ENCODE measurements at places on chromosomes 5 and 9. TPM values are rescaled to one million over a fixed set of nuclear protein-coding genes. Genes with fewer than 3 reads are reported as not detected.
A peak's percentile ranks its signal among the peaks of the same experiment; 100 is the strongest.

DNA sequence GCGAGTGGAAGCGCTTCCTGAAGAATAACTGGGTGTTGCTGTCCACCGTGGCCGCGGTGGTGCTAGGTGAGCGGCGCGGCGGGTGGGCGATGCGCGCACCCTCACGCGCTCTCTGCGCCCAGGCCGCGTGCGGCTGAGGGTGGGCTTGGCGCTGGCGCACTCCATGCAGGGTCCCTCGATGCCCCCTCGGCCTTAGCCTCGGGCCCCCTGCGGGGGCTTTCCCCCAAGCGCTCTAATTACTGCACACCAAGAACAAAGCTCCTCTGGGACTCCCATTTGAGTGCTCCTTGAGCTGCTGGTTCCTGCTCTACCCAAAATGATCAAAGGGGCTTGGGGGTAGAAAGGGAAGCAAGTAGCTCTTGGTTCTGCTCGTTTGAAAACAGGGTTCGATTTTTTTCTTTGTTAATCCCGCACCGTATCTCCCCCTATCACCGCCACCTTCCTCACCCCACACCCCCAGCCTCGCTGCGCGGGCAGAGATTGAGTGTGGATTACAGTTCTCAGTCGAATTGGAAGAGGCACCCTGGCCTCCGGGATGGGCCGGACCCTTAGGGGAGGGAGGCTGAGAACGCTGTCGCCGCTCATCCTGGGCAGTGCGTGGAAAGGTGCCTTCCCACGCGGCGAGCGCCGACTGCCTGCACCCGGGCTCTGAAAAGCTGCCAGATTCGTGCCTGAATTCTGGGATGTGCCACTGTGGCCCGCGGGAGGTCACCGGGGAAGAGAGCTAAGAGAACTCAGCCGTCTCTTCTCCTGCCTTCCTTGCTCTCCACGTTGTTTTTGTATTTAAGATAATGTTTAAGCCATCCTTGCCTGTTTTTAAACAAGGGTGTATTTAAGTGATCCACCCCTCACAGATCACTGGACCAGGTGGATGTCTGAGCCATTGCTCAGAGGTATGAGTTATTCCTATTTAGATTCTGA, 697 bp downstream of the SLC1A1 start:
- no peak overlapping the region for H3K27ac ChIP-seq
- no peaks in the 10 kb centered on the region for H3K27me3 ChIP-seq
- DNase-seq = peak; percentile 81
- H3K36me3 ChIP-seq = peaks cover 23% of the 10 kb centered on the region

DNA sequence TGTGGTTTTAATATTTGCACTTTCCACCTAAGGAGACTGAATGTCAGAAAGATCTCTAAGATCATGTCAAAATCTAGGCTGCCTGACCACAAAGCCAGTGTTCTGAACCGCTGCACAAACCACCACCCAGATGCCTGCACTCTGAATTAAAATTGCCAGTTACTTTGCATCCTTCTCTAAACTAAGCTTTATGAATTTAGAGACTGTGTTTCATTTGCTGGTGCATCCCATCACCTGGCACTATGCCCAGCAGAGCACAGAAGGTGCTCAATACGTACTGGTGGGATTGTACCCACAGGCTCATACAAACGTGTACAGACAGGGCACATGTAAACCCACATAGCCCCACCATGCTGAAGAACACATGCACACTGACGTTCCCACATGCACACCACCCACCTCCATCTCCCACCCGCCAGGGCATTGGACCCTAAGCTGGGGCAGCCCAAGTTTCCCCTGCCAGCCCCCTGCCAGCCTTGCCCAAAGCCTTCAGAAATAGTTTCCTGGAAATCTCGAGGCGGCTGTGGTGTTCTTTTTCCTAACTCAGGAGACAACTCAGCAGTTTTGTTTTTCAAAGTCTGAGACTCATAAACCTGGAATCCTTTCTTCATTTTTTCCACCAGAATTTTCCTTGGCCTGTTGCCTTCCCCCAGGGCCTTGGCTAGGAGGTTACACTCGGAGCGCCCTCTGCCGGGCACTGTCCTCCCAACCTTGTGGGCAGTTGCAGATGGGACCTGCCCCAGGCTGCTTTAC, 9.6 kb upstream of the TRAF1 start:
- peaks cover 11% of the 10 kb centered on the region for H3K4me1 ChIP-seq
- H3K27me3 ChIP-seq = no peaks in the 10 kb centered on the region
- no peaks in the 10 kb centered on the region for H3K36me3 ChIP-seq
- DNase-seq = peak; percentile 97

The NPM1 gene
- total RNA-seq = 1,997 TPM

The CLIC3 gene
- 0.46 TPM for total RNA-seq

The PCSK1 gene
- not detected for total RNA-seq

DNA sequence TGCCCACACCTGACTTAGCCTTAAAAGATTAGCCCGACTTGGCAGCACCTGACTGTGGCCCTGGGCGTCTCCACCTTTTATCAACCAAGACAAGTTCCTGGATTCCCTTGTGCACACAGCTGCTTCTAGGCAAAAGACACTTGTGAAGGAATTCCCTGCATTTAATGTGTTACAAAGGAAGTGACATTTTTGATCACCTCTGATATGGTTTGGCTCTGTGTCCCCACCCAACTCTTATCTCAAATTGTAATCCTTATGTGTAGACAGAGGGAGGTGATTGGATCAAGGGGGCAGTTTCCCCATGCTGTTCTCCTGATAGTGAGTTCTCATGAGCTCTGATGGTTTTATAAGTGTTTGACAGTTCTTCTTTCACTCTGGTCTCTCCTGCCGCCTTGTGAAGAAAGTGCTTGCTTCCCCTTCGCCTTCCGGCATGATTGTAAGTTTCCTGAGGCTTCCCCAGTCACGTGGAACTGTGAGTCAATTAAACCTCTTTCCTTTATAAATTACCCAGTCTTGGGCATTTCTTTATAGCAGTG, 2.6 kb upstream of the CPEB4 start:
- no peaks in the 10 kb centered on the region for H3K4me1 ChIP-seq
- no peaks in the 10 kb centered on the region for H3K36me3 ChIP-seq
- H3K27ac ChIP-seq = no peak overlapping the region
- no peak overlapping the region for H3K4me3 ChIP-seq

- no peak overlapping the region for H3K27ac ChIP-seq
- H3K4me3 ChIP-seq = peak overlapping the region; percentile 10
- H3K4me1 ChIP-seq = peaks cover 1% of the 10 kb centered on the region
- no peaks in the 10 kb centered on the region for H3K36me3 ChIP-seq
These were observed 1666.9 kb upstream of the WWC1 start for GRCh38 chr5:166624573-166624972.

DNA sequence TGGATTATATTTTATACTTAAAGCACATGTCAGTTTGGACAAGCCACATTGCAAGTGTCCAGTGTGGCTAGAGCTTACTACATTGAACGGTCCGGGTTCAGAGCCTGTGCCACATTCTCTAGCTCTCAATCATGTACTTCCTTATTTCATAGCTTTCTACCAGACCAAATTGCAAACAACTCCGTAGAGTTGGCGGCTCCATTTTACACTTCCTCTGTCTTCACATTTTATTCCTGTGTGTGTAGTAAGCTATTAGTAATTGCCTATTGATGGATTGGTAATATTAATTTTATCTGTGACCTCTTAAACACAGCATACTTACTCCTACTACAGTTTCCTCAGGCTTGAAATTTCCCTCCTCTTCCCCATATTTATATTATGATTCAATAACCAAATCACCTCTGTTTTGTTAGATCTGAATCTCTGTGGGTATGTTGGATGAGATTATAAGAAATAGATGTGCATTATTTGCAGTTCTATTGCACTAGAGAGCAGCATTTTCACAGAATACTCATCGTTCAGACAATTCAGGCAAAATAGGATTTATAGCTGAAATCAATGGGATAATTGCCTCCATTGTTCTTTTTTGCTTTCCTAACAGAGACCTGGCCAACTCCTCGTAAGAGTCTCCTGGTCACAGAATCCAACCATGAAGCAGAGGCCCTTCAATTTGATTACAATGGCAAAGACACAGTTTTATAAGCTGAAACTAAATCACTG, 29.0 kb upstream of the C9orf72 start:
- no peak overlapping the region for H3K4me3 ChIP-seq
- H3K27ac ChIP-seq = no peak overlapping the region
- H3K27me3 ChIP-seq = no peaks in the 10 kb centered on the region
- no peak for DNase-seq
- no peaks in the 10 kb centered on the region for H3K36me3 ChIP-seq

GRCh38 chr5:74130155-74130897, 504.3 kb downstream of the ARHGEF28 start:
- no peak for DNase-seq
- no peaks in the 10 kb centered on the region for H3K4me1 ChIP-seq
- H3K27ac ChIP-seq = peak overlapping the region; percentile 71
- no peaks in the 10 kb centered on the region for H3K27me3 ChIP-seq
- H3K4me3 ChIP-seq = no peak overlapping the region

- no peak for DNase-seq
- peaks cover 3% of the 10 kb centered on the region for H3K4me1 ChIP-seq
- peak within 1 kb of the TSS; percentile 47 for H3K4me3 ChIP-seq
- no peaks in the 10 kb centered on the region for H3K36me3 ChIP-seq
- H3K27ac ChIP-seq = no peak within 1 kb of the TSS
These were observed at the start of gene CD14 for GRCh38 chr5:140633021-140633471. Gene CD14 (minus strand): TSS chr5:140633175. CDS start chr5:140633071, 104 bp downstream.

- H3K27me3 ChIP-seq = no peaks in the 10 kb centered on the region
- DNase-seq = no peak
- H3K4me1 ChIP-seq = no peaks in the 10 kb centered on the region
- no peak overlapping the region for H3K27ac ChIP-seq
- H3K36me3 ChIP-seq = no peaks in the 10 kb centered on the region
- no peak overlapping the region for H3K4me3 ChIP-seq
These were observed 983.8 kb downstream of the CDH9 start for GRCh38 chr5:26054594-26054993.

The N4BP3 gene
- total RNA-seq = 12.7 TPM

GRCh38 chr9:90569511-90569910, 73.1 kb downstream of the DIRAS2 start:
- H3K36me3 ChIP-seq = no peaks in the 10 kb centered on the region
- H3K27me3 ChIP-seq = no peaks in the 10 kb centered on the region
- no peaks in the 10 kb centered on the region for H3K4me1 ChIP-seq
- no peak overlapping the region for H3K27ac ChIP-seq
- H3K4me3 ChIP-seq = no peak overlapping the region
- no peak for DNase-seq

DNA sequence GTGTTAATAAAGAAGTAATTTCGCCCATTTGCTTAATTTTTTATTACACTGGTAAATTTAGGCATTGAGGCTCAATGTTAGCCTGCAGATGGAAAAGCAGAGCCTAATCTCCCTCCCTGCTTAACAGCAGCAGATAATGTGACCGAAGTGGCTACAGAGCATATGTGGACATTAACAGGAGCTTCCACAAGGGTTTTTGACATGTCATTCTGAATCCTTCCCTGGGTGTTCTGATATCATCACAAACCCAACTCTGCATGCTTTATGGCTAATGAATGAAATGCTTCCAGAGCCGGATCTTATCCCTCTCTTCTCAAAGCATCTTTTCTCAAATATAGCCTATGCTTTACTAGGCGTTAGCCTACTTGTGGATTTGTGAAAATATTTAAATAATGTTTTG, 208.6 kb downstream of the CAAP1 start:
- no peak overlapping the region for H3K27ac ChIP-seq
- no peaks in the 10 kb centered on the region for H3K36me3 ChIP-seq
- H3K27me3 ChIP-seq = no peaks in the 10 kb centered on the region
- H3K4me3 ChIP-seq = no peak overlapping the region

GRCh38 chr5:56499901-56500300, 266.8 kb upstream of the ANKRD55 start:
- H3K27ac ChIP-seq = no peak overlapping the region
- no peaks in the 10 kb centered on the region for H3K36me3 ChIP-seq
- no peak overlapping the region for H3K4me3 ChIP-seq
- no peaks in the 10 kb centered on the region for H3K27me3 ChIP-seq

DNA sequence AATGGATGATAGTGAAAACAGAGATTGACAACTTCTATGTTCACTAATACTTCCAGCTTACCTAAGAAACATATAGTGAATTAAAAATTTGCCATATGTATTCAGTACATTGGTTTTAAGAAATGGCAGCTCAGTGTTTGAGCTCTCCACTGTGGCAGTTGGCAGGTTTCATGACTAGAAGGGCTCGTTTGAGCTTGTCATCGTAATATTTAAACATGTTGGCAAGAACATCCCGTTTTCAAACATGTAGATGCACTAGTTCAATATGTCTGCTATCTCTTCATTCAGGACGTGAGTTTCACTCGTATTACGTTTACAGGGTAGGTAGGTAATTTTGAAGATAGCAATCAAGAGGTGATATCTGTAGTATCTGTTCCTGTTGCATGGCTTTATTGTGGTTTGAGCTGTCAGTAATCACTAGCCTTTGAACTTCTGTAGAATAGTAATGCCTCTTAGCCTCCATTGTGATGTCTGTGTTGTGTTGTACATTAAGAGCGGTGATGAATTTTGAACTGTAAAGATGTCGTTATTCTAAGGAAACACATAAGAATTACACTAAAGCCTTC, 74.8 kb downstream of the NLN start:
- no peak overlapping the region for H3K4me3 ChIP-seq
- peaks cover 14% of the 10 kb centered on the region for H3K4me1 ChIP-seq
- DNase-seq = no peak
- peaks cover 59% of the 10 kb centered on the region for H3K36me3 ChIP-seq
- no peaks in the 10 kb centered on the region for H3K27me3 ChIP-seq

GRCh38 chr9:135306699-135307098, 172.9 kb upstream of the PPP1R26 start:
- peak; percentile 20 for DNase-seq
- H3K27me3 ChIP-seq = no peaks in the 10 kb centered on the region
- no peaks in the 10 kb centered on the region for H3K4me1 ChIP-seq
- H3K4me3 ChIP-seq = no peak overlapping the region

- DNase-seq = no peak
- no peaks in the 10 kb centered on the region for H3K36me3 ChIP-seq
- no peaks in the 10 kb centered on the region for H3K27me3 ChIP-seq
- no peak overlapping the region for H3K27ac ChIP-seq
- peaks cover 7% of the 10 kb centered on the region for H3K4me1 ChIP-seq
- H3K4me3 ChIP-seq = no peak overlapping the region
These were observed 32.4 kb upstream of the CTNNA1 start for GRCh38 chr5:138720840-138721239.

DNA sequence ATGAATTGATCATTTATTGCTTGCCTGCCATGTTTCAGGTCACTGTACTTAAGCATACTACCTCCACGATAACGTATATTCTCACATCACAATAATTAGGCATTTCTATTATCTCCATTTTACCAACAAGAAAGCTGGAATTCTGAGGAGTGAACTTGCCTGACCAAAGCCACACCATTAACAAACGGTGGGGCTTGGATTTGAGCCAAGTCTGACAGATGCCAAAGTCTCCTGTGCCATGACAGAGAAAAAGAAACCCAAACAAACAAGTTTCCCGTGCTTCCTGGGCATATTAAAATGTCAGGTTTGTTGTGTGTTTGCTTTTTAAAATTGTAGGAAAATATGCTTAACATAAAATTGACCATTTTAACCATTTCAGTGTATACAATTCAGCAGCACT, 40.8 kb upstream of the KCNV2 start:
- no peaks in the 10 kb centered on the region for H3K27me3 ChIP-seq
- no peak for DNase-seq
- no peak overlapping the region for H3K27ac ChIP-seq
- H3K4me1 ChIP-seq = no peaks in the 10 kb centered on the region

GRCh38 chr9:115914291-115914690, 239.3 kb upstream of the PAPPA start:
- no peak overlapping the region for H3K4me3 ChIP-seq
- H3K36me3 ChIP-seq = no peaks in the 10 kb centered on the region
- DNase-seq = no peak
- H3K27me3 ChIP-seq = no peaks in the 10 kb centered on the region
- no peaks in the 10 kb centered on the region for H3K4me1 ChIP-seq

The SLC36A3 gene
- not detected for total RNA-seq

GRCh38 chr9:6243746-6244145, 28.1 kb downstream of the IL33 start:
- no peak overlapping the region for H3K4me3 ChIP-seq
- no peaks in the 10 kb centered on the region for H3K36me3 ChIP-seq
- no peaks in the 10 kb centered on the region for H3K4me1 ChIP-seq
- H3K27ac ChIP-seq = no peak overlapping the region
